Fibroblast of lung (primary cell): ENCODE measurements at places on chromosomes 11 and 22.
A peak's percentile ranks its signal among the peaks of the same experiment; 100 is the strongest.

- DNase-seq: no peak
Observed at GRCh38 chr11:73283276-73284000, 11.3 kb downstream of the P2RY6 start.

DNA sequence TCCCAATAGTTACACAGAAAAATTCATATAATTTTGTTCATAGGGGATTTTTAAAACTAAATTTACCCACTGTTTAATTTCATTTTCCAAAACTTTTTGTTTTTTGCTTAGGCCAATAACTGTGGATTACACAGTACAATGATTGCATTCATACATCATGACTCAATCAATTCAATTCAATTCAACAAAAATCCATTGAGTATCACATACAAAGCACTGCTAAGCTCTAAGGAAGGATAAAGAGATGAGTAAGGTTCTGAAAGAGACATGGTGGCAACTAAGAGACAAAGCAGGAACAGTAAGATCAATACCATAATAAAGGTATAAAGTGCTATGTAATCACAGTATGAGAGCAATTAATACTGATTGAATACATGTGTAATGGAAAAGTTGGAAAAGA, 9.4 kb upstream of the LAYN start:
- no peak for DNase-seq

GRCh38 chr11:46617972-46618314, 590 bp downstream of the ATG13 start:
- no peak for DNase-seq

DNA sequence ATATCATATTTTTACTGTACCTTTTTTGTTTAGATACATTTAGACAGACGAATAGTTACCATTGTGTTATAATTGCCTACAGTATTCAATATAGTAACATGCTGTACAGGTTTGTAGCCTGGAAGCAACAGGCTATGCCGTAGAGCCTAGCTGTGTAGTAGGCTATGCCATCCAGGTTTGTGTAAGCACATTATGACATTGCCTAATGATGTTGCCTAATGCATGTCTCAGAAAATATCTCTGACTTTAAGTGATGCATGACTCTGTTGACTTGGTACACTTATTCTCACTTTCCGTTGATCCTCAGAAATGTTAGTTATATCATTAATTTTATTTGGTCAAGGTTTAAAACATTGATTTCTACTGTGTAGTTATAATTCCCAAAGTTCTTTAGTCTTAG, 39.9 kb downstream of the OR2AT4 start:
- DNase-seq: no peak

- peak; percentile 28 for DNase-seq
Observed at GRCh38 chr11:12642040-12642439, 32.2 kb upstream of the TEAD1 start.

DNA sequence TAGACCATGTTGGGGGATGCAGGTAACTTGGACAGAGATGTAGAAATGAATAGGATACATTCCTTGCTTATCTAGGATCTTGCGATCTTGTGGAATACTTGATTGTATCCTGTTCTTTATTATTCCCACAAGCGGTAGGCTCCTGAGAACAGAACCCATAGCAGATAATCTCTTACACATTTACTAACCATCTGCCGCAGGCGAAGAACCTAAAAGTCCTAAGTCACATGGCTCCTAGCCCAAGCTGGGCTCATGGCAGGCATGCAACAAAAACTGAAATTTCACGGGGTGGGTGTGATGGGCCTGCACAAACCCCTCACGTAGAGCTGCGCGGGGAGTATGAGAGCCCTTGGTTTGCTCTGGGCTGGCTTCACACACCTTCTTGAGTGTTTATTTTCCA, 177.4 kb upstream of the NECTIN1 start:
- no peak for DNase-seq

GRCh38 chr11:115674176-115674936, 170.1 kb upstream of the CADM1 start:
- peak; percentile 63 for DNase-seq

- DNase-seq: peak; percentile 23
Observed at GRCh38 chr11:66478729-66479393, 1.4 kb upstream of the DPP3 start.

GRCh38 chr11:117618982-117619355, 178.0 kb downstream of the DSCAML1 start:
- no peak for DNase-seq

- peak; percentile 84 for DNase-seq
Observed at GRCh38 chr11:12123799-12124198, 13.4 kb downstream of the MICAL2 start.

DNA sequence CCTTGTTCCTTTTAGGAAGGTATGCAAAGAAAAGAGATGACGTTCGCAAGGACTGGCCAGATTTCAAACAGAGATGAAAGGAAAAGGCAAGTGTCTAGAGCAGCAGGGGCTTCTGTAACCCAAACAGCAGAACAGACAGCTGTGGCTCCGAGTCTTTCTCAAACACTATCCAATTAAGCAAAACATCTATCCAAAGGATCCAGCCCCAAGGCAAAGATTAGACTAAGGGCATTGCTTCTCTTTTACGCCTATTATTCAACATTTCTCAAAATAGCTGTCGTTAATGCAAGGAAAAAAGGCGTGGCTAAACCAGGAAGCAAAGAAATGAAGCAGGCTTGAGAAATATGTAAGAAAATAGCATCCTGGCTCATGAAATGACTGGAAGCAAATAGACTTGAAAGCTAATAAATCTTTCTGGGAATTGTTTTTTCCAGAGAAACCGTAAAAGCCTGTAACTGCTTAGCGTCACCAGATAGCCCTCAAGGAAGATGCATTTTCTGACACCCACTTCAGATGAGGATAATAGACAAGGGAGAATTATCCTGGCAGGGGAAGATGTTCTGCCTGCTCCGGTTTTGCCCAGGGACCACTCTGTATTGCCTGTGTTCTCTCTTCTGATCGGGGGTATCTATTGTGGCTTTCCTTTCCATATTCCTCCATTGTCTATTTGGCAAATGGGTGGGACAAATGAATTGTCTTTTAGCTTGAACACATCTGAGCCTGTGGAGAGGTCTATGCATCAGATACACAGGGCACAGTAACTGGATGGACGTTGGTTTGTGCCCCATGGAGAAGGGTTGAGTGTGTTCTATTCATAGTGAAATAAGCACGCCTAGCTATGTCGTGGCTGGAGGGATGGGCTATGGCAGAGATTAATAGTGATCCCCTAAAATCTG, 20.2 kb downstream of the C11orf96 start:
- no peak for DNase-seq

DNA sequence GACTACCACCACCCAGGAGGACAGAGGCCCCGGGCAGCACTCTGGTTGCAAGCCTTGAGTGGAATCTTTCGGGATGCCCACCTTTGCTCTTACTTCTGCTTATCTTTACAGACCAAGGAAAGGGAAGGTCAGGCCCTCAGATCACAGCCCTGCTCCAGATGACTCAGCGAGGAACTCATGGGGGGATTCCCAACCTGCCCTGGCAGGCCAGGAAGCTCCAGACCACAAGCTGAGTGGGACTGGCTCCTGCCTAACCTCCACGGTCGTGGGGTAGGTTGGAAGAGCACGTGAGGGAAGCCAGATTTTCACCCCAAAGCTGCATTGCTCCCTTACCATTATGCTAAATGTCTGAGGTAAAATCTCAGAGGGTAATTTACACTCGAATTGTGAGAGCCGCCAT, 11.8 kb downstream of the TBC1D10A start:
- DNase-seq: no peak

- DNase-seq: no peak
Observed at GRCh38 chr11:113591117-113591516, 115.0 kb downstream of the TMPRSS5 start.

DNA sequence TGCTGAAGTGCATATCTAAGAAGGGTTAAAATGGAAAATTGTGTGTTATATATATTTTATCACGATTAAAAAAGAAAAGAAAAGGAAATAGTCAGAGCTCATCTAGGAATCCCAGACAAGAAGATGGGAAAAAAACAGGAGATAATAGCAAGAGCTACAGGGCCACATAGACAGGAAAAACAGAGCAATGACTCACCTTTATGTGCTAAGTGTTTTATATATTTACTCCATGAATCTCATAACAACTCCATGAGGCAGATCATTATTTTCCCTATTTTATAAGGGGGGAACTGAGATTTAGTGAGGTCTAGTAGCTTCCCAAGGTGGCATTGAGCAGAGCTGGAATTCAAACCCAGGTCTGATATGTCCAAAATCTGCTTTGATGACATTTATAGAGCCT, 18.1 kb upstream of the ELF5 start:
- no peak for DNase-seq

DNA sequence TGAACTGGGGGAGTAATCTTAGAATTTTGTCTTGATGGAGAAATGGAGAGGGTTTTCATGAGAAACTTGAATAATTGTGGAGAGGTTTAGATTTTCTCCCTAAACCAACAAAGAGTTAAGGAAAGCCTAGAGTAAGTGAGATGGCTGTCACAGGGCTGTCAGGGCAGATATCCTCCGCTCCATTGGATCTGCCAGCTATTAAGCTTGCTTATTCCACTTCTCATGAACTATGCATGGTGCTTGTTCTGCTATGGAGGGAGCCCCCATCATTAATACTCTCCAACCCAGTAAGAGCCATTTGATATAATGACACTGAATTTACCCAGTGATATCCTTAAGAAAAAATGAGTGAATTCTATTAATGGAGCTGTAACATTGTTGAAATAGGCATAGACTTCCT, 342.8 kb upstream of the MTNR1B start:
- no peak for DNase-seq

DNA sequence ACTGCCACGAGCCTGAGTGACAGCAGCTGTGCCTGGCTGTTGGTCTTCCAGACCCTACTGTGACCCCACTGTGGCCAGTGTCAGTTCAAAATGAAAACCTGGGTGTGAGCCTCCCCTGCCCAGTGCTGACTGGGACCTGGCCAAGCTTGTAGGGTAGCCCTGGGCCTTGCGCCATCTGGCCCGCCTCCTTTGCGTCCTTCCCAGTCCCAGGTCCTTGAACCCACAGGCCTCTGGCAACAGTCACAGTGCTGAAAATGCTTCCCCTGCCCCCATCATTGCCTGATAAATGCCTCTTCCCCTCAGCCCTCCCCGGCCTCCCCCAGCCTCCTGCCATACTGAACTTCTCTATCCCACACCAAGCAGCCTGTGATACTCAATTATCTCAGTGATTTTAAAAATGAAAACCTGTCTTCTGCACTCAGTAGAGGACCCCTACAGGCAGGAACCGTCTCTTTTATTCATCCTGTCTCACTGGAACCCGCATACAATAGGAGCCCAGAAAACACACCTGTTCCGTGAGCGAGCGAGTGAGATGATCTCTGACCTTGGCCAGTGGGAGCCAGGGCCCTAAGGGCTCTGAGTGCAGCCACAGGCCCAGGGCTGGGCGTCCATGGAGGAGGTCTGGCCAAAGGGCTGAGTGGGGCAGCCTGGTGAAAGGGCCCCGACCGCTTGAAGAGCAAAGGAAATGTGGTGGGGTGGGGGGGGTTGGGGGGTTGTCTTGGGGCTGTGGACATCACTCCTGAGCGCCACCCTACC, 49.7 kb upstream of the TTLL12 start:
- no peak for DNase-seq

- no peak for DNase-seq
Observed at GRCh38 chr11:62433141-62433903, 14.5 kb downstream of the SCGB1A1 start.

- no peak for DNase-seq
Observed at GRCh38 chr11:79758325-79758724, 317.5 kb upstream of the TENM4 start.

- no peak for DNase-seq
Observed at GRCh38 chr11:119903389-119903788, 174.4 kb upstream of the NECTIN1 start.

DNA sequence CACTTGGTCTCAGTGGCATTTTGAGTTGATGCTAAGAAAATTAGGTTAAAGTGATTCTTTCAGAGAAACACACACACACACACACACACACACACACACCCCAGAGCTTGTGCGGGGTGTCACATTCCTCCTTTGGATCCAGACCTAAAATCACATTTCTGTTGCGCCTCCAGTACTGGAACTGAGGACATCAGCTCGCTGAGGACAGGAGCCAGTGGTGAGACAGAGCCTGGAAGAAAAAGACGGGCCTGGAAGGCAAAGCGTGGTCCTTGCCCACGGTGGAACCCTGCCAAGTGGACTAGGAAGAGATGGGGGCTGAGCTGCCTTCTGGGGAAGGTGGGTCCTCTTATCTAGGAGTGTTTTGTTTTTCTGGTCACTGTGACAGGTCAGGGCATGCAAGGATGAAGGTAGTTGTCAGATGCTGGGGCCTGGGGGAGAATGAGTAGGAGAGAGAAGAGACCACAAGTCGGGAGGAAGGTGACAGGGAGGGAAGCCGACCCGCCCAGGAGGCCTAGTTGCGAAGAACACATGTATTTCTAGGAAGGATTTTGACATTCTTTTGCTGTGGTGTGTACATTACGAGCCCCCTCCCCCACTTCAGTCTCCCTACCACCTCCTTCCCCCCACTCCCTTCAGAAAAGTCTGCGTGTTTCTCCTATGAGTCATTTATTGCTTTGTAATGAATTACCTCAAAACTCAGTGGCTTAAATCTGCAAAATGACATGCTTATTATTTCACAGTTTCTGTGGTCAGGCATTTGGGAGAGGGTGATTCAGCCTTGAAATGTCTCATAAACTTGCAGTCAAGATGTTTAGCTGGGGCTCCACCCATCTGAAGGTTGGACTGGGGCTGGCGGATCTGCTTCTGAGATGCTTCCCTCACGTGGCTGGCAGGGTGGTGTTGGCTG, 4.8 kb upstream of the ELFN2 start:
- peak; percentile 100 for DNase-seq

DNA sequence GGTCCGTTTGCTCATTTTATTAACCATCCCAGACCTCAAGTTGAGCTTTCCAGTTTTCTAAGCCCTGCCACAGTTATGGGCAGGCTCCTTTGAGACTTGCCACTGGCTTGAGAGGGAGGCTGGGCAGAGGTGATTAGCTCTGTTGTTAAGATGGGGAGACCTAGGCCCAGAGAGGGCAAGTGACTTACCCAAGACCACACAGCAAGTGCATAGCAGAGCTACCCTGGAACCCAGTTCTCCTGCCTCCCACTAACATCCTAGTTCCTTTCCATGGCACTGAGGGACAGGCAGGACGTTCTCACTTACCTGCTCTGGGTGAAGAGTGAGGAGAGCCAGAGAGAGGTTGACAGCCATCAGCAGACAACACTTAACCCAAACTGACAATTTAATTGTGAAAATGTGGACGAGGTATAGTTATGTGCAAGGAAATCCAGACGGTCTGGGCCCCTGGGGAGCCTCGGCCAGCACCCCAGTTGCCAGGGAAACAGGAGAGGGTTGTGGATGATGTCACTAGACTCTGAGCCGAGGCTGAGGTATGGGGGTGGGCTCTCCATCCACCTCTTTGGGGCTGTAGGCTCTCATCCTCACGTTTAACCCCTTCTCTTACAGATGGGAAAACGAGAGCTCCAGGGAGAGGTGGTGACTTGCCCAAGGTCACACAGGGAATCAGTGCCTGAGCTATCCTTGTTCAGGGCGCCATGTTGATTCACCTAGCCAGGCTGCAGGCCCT, 12.3 kb upstream of the WNT11 start:
- DNase-seq: no peak
